ENCODE measurements at places on chromosomes 11 and 22. TPM values are rescaled to one million over a fixed set of nuclear protein-coding genes. Genes with fewer than 3 reads are reported as not detected.

The FAU gene
- 1,870 TPM for total RNA-seq

The TLCD5 gene
- total RNA-seq = 8.6 TPM

The CRYAB gene
- 121 TPM for total RNA-seq

The TTC36 gene
- not detected for total RNA-seq

The BTBD18 gene
- total RNA-seq = not detected

The CRYBB2 gene
- not detected for total RNA-seq

The ISX gene
- total RNA-seq = not detected

The OR52N4 gene
- not detected for total RNA-seq

The MAJIN gene
- not detected for total RNA-seq

The CCDC90B gene
- 27.3 TPM for total RNA-seq

The SCN4B gene
- total RNA-seq = 0.62 TPM

- H3K4me1 ChIP-seq = no peaks in the 10 kb centered on the region
- no peak overlapping the region for H3K4me3 ChIP-seq
- H3K27me3 ChIP-seq = no peaks in the 10 kb centered on the region
- DNase-seq = no peak
Measured at GRCh38 chr11:31996159-31996881, 94.6 kb upstream of the RCN1 start.

DNA sequence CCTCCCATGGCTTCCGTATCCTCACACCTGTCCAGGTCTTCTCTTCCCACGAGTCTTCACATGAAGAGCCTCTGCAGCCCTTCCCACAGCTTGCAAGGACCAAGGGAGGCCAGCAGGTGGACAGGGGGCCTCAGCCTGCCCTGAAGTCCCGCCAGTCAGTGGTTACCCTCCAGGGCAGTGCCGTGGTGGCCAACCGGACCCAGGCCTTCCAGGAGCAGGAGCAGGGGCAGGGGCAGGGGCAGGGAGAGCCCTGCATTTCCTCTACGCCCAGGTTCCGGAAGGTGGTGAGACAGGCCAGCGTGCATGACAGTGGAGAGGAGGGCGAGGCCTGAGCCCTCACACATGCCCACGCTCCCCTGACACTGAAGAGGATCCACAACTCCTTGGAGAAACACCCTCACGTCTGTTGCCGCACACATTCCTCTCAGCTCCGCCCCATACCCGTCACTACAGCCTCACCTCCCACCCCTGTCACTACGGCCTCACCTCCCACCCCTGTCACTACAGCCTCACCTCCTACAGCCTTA, 8.3 kb downstream of the SSH3 start:
- no peak overlapping the region for H3K27ac ChIP-seq
- H3K36me3 ChIP-seq = no peaks in the 10 kb centered on the region
- no peaks in the 10 kb centered on the region for H3K4me1 ChIP-seq
- no peak overlapping the region for H3K4me3 ChIP-seq
- no peak for DNase-seq
- no peaks in the 10 kb centered on the region for H3K27me3 ChIP-seq

DNA sequence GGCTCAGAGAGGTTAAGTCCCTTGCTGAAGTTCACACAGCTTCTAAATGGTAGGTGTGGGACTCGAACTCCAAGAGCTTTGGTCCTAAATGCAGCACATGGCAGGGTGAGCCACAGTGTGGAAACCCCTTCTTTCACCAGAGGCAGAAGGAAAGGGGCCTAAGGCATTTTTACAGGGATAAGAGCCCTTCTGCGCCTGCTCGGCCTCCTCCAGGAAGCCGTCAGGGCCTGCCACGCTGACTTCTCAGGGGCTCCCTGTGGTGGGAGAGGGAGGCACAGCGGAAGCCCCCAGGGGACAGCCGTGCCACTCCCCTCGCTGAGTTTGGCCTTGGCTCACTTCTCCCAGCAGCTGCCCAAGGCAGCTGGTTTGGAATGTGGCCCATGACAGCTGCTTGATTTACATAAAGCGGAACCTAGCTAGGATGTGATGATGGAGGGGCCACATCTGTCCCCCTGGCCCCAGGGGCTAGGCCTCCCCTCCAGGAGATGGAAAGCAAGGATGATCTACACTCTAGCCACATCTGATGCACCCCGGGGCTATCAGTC, 35.4 kb downstream of the CD82 start:
- H3K4me1 ChIP-seq = peaks cover 43% of the 10 kb centered on the region
- no peak for DNase-seq
- H3K27ac ChIP-seq = no peak overlapping the region
- no peaks in the 10 kb centered on the region for H3K27me3 ChIP-seq
- H3K4me3 ChIP-seq = no peak overlapping the region

- no peak overlapping the region for H3K27ac ChIP-seq
- no peaks in the 10 kb centered on the region for H3K27me3 ChIP-seq
- H3K4me1 ChIP-seq = peaks cover 3% of the 10 kb centered on the region
- H3K4me3 ChIP-seq = no peak overlapping the region
Measured at GRCh38 chr11:4185561-4185960, 91.0 kb downstream of the RRM1 start.

DNA sequence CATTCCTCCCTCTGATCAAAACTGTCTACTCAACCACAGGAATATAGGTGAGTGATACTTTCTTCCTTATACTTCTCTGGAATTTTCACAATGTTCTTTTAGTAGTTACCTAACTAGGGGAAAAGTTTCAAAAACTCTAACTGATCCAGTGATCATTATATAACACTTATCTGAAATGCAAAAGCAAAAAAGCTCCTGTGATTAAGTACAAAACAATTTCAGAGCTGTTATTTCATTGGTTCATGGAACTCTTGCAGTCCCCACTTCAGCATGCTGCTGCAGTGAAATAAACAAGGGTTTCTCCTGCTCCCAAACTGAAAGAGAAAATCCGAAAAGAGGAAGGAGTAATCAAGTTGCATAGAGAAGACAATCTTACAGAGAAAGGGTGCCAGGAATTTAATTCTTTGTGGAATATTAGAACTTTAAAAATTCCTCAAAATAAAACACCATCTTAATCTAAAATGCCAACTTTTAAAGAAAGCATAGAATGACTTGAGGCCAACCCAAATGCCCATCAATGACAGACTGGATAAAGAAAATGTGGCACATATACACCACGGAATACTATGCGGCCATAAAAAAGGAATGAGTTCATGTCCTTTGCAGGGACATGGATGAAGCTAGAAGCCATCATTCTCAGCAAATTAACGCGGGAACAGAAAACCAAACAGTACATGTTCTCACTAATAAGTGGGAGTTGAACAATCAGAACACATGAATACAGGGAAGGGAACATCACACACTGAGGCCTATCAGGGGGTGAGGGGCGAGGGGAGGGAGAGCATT, 20.3 kb downstream of the PPP2R1B start:
- peaks cover 18% of the 10 kb centered on the region for H3K4me1 ChIP-seq
- H3K36me3 ChIP-seq = no peaks in the 10 kb centered on the region
- DNase-seq = no peak
- H3K27ac ChIP-seq = peak overlapping the region; percentile 59
- no peaks in the 10 kb centered on the region for H3K27me3 ChIP-seq
- no peak overlapping the region for H3K4me3 ChIP-seq

DNA sequence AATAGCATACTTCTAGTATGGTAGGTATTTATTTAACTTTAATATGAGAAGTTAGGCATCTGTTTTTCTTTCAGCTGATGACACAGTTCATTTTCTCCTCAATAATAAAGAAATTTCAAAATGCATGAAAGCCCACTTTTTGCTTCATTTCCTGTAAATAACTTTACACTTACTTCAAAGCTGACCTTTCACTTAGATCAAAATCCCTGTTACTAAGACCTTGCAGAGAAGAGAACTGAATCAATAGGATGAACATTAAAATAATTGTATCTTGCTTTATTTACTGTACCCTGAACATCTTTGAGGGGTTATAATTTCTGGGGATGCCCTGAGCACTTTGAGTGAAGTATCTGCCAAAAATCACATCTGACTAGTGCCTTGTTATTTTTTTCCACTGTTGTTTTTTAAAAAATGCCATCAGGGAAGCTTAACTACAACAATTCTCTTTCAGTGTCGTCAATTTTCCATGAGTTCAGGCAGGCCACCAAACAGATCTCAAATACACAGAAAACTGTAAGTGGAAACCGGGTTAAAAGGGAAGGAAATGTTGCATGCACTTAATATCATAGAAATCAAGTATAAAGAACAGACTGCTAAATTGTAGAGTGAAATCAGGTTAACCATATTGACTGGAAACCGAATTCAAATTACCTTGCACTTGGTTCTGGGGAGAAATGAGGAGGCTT, 206.2 kb downstream of the MAML2 start:
- peaks cover 3% of the 10 kb centered on the region for H3K4me1 ChIP-seq
- H3K27ac ChIP-seq = no peak overlapping the region
- H3K4me3 ChIP-seq = no peak overlapping the region
- no peaks in the 10 kb centered on the region for H3K27me3 ChIP-seq
- no peak for DNase-seq
- H3K36me3 ChIP-seq = no peaks in the 10 kb centered on the region

GRCh38 chr22:30196880-30197336, 49.7 kb downstream of the LIF start:
- no peak overlapping the region for H3K27ac ChIP-seq
- H3K27me3 ChIP-seq = no peaks in the 10 kb centered on the region
- H3K4me1 ChIP-seq = peaks cover 10% of the 10 kb centered on the region
- DNase-seq = no peak
- no peaks in the 10 kb centered on the region for H3K36me3 ChIP-seq

DNA sequence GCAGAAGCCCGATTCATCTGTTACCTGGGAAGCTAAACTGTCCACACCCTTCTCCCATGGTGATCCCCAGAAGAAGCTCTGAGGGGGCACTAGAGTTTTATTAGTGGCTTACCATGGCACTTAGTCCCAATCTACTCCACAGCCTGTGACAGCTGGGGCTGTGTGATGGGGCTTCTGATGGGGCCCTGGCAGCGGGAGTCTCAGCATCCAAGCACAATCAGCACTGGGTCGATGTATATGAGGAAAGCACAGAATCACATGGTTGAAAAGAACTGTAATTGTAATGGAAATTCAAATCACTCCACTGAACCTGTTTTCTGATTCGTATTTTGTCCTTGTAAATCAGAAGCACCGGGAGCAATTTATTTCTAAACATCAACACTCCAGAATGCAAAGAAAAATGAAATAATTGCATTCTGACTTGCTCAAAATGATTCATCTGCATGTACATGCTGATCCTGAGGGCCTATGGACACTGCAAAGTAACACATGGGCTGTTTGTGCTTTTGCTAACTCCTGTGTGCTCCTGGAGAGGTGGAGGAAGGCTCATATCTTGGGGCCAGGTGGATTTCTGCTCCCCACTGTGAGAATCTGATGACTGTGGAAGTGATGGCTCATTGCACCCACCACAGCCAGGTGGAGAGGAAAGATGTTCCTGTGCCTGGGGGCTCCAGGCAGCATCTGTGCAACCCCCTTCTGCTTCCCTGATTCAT, 203.0 kb downstream of the KIRREL3 start:
- no peak overlapping the region for H3K27ac ChIP-seq
- H3K4me1 ChIP-seq = no peaks in the 10 kb centered on the region
- H3K27me3 ChIP-seq = no peaks in the 10 kb centered on the region
- no peak overlapping the region for H3K4me3 ChIP-seq
- DNase-seq = no peak
- no peaks in the 10 kb centered on the region for H3K36me3 ChIP-seq

GRCh38 chr11:109680127-109680526, 258.1 kb downstream of the C11orf87 start:
- no peaks in the 10 kb centered on the region for H3K4me1 ChIP-seq
- no peaks in the 10 kb centered on the region for H3K36me3 ChIP-seq
- H3K27me3 ChIP-seq = no peaks in the 10 kb centered on the region

GRCh38 chr11:22508665-22509064, 117.0 kb downstream of the FANCF start:
- DNase-seq = no peak
- no peaks in the 10 kb centered on the region for H3K4me1 ChIP-seq
- H3K36me3 ChIP-seq = no peaks in the 10 kb centered on the region
- no peak overlapping the region for H3K4me3 ChIP-seq
- no peaks in the 10 kb centered on the region for H3K27me3 ChIP-seq

DNA sequence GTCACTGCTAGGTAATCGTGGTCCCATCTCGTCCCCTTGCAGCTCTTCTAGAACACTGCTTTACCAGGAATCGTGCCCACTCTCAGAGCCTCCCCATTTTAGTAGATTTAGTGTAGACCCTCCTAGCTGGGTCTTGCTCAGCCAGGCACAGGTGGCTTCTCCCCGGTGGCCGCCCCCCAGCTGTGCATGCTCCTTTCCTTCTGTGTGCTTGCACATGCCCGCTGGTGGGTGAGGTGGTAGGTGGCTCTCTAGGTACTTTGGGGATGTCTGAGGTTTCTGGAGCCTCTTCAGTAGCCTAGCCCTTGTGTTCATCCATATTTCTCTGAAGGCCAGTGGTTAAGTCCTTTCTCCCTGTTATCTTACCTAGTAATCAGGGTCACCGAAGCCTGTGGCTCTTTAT, 5.6 kb downstream of the TUB start:
- no peak overlapping the region for H3K4me3 ChIP-seq
- no peak overlapping the region for H3K27ac ChIP-seq
- H3K4me1 ChIP-seq = peaks cover 7% of the 10 kb centered on the region
- DNase-seq = no peak

GRCh38 chr22:37062702-37063381, 11.3 kb downstream of the KCTD17 start:
- peaks cover 8% of the 10 kb centered on the region for H3K4me1 ChIP-seq
- H3K36me3 ChIP-seq = no peaks in the 10 kb centered on the region
- no peak overlapping the region for H3K27ac ChIP-seq
- DNase-seq = no peak
- H3K27me3 ChIP-seq = no peaks in the 10 kb centered on the region

DNA sequence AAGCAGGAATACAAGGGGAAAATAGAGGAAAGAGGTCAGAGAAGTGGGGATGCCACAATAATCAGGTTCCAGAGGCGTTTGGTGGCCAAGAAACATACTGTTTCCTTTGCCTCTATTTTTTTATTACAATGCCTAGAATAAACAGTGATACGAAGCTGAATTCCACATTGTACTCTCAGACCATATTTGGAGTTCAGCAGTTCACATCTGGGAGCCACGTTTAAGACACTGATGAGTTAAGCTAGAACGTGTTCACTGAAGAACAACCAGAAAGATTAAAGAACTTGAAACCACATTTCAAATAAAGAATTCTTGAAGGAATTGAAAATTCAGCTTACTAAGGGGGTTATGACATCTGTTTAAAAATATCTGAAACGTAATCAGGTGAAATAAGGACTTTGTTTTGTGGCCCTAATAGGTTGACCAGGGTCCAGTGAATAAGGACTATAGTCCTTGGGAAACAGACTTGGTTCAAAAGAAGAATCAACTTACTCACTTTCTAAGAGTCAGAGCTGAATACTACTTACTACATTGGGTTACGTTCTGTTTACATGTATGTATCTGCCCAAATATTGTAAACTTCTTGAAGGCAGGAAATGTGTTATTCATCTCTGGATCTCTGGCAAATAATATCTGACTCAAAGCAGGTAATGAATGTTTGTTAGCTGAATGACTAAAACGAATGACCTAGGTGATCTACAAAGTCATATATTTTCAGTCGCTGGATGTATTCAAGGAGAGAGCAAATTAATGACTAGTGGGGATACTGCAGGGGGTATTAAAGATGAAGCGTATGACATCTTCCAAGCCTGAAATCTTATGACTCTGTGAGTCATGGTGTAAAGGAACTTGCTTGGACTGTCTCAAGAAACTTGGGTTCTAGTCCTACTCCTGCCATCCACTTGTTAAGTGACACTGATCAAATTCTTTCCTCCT, 247.0 kb upstream of the NARS2 start:
- DNase-seq = no peak
- H3K4me1 ChIP-seq = peaks cover 4% of the 10 kb centered on the region
- H3K27me3 ChIP-seq = no peaks in the 10 kb centered on the region
- no peak overlapping the region for H3K27ac ChIP-seq

- DNase-seq = no peak
- H3K36me3 ChIP-seq = no peaks in the 10 kb centered on the region
- H3K4me1 ChIP-seq = no peaks in the 10 kb centered on the region
- H3K27ac ChIP-seq = no peak overlapping the region
- H3K27me3 ChIP-seq = no peaks in the 10 kb centered on the region
- no peak overlapping the region for H3K4me3 ChIP-seq
Measured at GRCh38 chr11:99349151-99349673, 328.5 kb downstream of the CNTN5 start.

Data from ovary (tissue), 10 donors.